ENCODE measurements at places on chromosomes 2 and 18.

- peak; percentile 43 for DNase-seq
These were observed 128.0 kb downstream of the ABCA12 start for GRCh38 chr2:215010390-215010789.

DNA sequence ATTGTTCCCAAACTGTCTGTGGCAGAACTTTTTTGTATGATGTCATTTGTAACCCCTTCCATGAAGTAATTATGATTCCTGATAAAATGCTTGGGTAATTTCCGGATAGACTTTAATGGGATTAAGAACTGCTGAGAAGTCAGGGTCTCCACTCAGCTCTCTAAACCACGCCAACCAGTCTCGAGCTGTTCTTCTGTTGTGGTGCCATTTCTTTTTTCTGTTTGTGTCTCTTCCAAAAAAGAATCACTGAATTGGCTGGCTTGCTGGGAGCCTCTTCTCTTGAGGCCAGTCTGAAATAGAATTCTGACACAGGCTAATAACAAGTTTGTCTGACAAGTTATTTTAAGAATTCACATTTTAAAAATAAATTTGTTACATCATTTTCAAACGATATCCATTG lies 198.9 kb downstream of the BCL2 start:
- DNase-seq, result no peak

DNA sequence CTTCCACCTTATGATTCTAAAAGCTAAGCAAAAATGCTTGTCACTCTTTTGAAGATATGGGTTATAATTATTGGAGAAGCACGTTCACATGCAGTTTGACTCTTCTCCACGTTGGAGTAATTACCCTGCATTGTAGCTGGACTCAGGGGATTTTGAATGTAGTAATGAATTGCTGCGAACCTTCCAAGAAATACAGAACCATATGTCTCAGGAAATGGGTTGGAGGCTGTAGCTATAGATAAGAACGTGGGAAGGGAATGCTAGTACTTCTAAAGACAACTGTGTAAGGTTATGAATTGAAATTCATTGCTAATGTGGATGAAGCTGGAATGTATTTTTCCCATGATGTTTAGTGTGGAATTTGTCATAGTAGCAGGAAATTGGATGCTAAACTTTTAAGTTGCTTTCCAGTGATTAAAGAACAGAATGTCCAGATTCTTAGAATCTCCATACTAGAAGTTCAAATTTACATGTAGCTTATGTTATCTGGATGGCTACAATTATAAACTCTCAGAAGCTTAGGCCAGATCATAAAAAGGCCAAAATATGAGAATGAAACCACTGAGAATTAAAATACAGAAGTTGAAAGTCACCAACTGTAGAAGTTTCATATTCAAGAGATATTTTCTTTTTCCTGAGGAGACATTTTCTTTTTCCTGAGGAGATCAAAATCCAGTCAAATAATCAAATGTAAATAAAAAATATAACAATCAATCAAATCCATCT lies 27.3 kb upstream of the SPOPL start:
- DNase-seq, result peak; percentile 81

GRCh38 chr2:127052057-127052770 lies 54.7 kb downstream of the BIN1 start:
- DNase-seq, result no peak

GRCh38 chr2:101688261-101688660 lies 9.2 kb upstream of the MAP4K4 start:
- no peak for DNase-seq

Data from common myeloid progenitor, CD34-positive (primary cell).